BJ (cell line): ENCODE measurements at places on chromosomes 5 and 9. TPM values are rescaled to one million over a fixed set of nuclear protein-coding genes. Genes with fewer than 3 reads are reported as not detected.

- DNase-seq = no peak
Measured at GRCh38 chr5:122118356-122118948, 10.9 kb upstream of the ZNF474 start.

GRCh38 chr9:74742792-74743730 is 144.7 kb downstream of the TRPM6 start:
- DNase-seq = no peak

GRCh38 chr9:87270221-87270847 is 227.3 kb upstream of the DAPK1 start:
- no peak for DNase-seq

- DNase-seq = no peak
Measured at GRCh38 chr9:133950629-133951111, 41.5 kb downstream of the VAV2 start.

- DNase-seq = no peak
Measured at GRCh38 chr5:114184006-114184405, 177.9 kb upstream of the KCNN2 start.

DNA sequence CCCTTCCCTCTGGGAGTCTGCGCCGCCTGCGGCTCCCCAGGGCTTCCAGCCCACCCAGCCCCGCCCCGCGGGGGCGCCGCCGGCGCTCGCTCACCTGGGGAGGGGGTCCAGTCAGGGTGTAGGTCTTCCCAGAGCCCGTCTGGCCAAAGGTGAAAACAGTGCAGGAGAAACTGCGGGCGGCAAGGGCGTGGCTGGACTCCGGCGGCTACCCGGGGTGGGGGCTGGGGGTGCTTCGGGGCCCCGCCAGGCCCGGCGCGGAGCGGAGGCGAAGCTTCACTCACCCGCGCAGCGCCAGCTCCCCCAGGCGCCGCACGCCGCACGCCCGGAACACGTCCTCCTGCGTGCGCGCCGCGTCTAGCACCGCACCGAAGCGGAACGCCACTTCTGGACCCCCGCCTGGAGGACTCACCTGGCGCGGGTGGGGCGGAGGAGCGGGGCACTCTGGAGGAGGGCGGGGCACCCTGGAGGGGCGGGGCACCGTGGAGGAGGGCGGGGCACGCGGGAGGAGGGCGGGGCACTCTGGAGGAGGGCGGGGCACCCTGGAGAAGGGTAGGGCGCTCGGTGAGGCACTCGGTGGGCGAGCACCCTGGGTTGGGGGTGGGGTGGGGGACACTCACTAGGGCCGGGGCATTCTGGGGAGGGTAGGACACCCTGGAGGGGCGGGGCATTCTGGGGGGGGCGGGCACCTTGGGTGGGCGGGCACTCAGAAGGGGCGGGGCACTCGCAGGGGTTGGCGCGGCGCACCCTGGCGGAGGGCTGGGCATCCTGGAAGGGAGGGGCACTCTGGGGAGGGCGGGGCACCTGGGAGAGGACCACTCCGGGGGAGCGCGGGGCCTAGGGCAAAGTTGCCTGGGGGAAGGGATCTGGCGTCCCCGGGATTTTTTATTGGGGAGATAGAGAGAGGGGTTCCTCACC is 814 bp downstream of the KIF12 start:
- DNase-seq = no peak

GRCh38 chr9:134152022-134152448 is 12.3 kb downstream of the RNU6ATAC start:
- no peak for DNase-seq

DNA sequence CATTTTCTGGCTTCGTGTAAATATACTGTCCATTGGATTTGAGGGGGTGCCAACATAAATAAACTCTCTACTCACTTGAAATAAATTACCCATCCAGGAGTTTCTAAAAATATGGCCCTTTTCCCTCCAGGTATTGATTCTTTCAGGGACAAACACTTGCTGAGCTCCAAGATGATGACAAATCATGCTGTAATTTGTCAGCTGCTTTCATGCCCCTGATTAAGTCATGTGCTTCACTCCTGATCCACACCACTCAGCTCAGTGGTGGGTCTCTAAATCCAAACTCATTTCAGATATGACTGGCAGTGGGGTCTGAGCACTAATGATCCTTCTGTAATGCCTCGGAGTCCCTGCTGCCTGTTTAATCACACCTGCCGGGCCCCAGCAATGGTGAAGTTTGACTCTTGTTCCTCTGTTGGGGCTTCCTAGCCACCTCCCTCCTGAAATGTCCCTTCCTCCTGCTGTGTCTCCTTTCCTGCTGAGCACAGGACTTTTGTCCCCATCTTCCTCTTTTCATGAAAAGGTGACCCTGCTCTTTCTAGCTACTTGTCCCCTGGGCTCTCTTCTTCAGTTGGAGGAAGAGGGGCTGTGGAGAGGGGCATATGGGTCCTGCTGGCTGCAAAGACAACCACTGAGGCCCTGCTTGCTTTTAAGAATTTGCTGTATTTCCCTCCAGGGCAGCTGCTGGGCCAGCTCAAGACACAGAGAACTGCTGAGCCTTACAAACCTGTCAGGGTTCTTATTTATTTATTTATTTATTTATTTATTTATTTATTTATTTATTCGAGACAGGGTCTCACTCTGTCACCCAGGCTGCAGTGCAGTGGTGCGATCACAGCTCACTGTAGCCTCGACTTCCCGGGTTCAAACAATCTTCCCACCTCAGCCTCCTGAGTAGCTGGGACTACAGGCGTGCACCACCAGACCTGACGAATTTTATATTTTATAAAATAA is 200.0 kb downstream of the ATP10B start:
- DNase-seq = no peak

DNA sequence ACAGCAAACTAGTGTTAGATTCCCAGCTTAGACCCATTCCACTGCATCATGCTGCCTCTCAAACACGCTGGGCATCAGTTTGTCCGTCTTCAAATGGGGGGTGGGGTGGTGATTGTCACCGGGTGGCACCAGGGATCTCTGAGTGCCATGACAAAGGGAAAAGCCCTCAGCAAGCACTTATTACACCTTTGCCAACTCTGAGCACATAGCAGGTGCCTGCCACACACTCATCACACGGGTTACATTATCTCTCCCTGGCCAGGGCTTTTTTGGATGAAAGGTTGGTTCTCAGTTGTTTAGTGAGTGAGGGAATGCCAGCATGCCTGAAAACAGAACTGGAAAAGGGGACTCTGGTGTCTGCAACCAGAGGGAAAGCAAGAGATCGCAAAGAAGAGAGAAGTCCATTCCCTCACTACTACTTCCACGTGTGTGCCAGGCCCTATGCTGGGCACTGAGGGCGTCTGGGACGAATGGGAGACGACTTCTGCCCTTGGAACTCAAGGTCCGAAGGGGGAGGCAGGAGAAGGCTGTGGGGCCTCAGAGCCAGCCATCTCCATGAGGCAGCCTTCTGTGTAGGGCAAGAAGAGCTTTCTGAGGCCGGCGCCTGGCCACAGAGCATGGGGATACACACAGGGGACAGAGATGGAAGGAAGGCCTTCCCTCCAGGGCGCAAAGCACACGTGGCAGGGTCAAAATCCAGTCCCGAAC is 48.9 kb downstream of the PAX5 start:
- DNase-seq = no peak

DNA sequence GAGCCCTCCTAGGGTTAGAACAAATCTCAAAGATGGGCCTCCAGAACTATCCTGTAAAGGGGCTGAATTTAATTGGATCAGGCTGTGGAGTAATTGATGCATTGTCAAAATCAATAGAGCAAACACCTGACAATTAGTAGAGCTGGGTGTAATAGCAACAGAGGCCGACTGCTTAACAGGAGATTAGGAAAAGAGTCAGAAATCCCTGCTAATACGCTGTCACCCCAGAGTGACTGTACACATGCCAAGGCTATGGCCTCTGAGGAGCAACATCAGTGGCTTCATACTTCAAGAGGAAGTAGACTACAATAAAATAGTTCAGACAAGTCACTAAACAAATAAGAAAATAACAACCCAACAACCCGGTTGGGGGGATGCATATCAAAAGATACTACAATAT is 18.7 kb upstream of the GRPEL2 start:
- DNase-seq = no peak

DNA sequence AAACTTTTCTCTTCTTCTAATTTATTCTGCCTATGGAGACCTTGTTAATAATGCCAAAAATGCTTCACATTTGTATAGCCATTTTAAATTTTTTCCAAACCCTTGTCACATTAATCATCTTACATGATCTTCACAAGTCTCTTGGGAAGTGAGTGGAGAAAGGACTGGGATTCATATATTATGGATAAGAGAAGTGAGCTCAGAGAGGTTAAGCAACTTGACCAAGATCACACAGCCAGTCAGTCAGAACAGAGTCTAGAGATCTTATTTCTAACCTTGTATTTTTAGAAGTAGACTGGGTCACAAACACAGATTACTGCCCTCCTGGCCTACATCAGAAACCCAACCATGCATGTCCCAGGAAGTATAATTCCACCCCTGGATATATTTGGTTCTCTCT is 218.0 kb upstream of the ADRA1B start:
- no peak for DNase-seq

The SHLD3 gene
- polyA plus RNA-seq = 0.58 and 1.8 TPM in 2 replicates

The PKN3 gene
- polyA plus RNA-seq = 2.8 and 3.4 TPM in 2 replicates

The RAI14 gene
- polyA plus RNA-seq = 116 and 183 TPM in 2 replicates

The ANKRD18A gene
- polyA plus RNA-seq = not detected in 2 replicates

The GADD45G gene
- 0.07 TPM in 1 of 2 replicates, not detected in the other for polyA plus RNA-seq
